AG08395 (cell line): ENCODE measurements at places on chromosomes 7 and 10.

- no peak for DNase-seq
These were observed 213.6 kb downstream of the KIF20B start for GRCh38 chr10:89915021-89915420.

GRCh38 chr7:127885843-127886242, 145.4 kb downstream of the LRRC4 start:
- peak; percentile 84 for DNase-seq

GRCh38 chr7:156579566-156579965, 61.0 kb upstream of the RNF32 start:
- DNase-seq, result no peak

- no peak for DNase-seq
These were observed 8.4 kb downstream of the RHEB start for GRCh38 chr7:151511270-151511669.

DNA sequence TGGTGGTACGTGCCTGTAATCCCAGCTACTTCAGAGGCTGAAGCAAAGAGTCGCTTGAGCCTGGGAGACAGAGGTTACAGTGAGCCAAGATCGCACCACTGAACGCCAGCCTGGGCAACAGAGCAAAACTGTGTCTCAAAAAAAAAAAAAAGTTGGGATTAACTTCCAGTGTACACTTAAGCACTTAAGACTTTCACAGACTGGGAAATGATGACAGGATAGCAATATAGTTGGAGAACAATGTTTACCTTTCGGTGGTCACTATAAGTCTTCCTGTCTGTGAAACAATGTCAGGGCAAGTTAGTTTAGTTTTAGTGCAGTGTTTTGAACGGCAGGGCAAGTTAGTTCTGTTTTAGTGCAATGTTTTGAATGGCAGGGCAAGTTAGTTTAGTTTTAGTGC, 130.2 kb downstream of the TPST1 start:
- no peak for DNase-seq

- DNase-seq, result no peak
These were observed 5.1 kb upstream of the PCGF6 start for GRCh38 chr10:103355906-103356599.

DNA sequence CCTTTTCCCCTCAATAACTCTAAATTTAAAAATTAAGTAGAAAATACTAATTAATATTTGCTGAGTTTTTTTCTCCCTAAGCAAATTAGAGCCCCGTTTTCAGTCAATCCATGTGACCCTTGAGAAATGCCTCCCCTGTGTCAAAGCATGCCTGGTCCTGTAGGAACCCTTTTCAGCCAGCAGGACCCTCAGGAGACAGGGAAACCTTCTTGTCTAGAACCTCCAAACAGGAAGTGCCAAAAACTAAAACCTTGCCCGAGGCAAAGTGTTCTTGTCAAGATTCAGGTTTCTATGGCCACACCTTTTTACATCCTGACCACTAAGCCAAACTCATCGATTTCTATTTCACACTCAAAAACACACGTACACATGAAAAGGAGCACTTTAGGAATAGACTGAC, 60.1 kb upstream of the NFE2L3 start:
- no peak for DNase-seq

- DNase-seq, result peak; percentile 71
These were observed 669 bp downstream of the PI4K2A start for GRCh38 chr10:97640868-97641811.

DNA sequence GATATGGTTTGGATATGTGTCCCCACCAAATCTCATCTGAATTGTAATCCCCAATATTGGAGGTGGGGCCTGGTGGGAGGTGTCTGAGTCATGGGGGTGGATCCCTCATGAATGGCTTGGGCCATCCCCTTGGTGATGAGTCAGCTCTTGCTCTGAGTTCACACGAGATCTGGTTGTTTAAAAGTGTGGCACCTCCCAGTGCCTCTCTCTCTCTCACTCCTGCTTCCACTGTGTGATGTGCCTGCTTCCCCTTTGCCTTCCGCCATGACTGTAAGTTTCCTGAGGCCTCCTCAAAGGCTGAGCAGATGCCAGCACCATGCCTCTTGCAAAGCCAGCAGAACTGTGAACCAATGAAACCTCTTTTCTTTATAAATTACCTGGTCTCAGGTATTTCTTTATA, 4.8 kb upstream of the GCK start:
- DNase-seq, result no peak

- DNase-seq, result peak; percentile 93
These were observed 119.8 kb downstream of the NKX6-2 start for GRCh38 chr10:132665946-132666704.

GRCh38 chr7:114148779-114149178, 230.0 kb upstream of the PPP1R3A start:
- no peak for DNase-seq

DNA sequence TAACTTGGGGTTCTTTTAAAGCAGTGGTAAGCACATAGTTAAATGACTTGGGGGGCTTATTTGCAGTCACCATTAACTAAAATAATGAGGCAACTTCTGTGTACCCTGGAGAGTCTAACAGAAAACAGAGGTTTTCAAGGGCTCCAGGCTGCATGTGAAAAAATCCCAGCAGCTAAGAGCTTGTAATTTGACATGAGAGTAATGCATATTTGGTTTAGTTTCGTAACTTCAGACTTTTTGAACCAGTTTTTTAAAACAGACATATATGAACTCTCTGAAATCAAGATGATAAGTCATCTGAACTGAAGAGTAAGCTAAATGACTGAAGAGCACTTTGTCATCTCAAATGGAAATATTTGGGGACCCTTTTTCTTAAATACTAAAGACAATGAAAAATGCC, 40.2 kb upstream of the IFRD1 start:
- no peak for DNase-seq

DNA sequence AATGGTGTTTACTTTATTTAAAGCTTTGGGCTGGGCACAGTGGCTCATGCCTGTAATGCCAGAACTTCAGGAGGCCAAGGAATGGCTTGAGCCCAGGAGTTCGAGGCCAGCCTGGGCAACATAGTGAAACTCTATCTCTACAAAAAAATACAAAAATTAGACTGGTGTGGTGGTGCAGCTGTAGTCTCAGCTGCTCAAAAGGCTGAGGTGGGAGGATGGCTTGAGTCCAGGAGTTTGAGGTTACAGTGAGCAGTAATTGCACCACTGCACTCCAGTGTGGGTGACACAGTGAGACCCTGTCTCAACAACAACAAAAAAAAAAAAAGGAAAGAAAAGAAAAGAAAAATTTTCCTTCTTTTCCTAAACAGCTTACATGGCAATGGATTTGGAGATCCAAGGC, 22.0 kb downstream of the SLC16A9 start:
- DNase-seq, result no peak

DNA sequence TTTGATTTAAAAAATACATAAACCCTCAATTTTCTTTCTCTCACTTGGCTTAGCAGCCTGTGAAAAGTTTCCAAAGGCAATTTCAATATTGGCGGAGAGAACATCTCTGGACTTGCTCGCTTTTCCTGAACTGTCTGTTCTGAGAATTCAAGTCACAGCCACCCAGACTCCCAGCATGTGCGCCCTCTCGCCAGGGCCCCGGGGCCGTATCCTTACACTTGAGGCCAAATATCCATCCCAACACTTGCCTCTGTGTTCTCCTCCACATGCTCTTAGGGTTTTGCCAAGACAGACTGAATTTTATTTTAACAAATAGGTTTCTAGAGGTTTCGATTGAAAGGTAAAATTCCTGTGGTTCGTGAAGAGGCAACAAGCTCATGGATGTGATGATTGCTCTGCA, 111.5 kb upstream of the GPR26 start:
- DNase-seq, result no peak

GRCh38 chr10:28082885-28083284, 84.0 kb upstream of the ODAD2 start:
- DNase-seq, result no peak

- no peak for DNase-seq
These were observed 11.9 kb downstream of the YKT6 start for GRCh38 chr7:44212581-44213184.

DNA sequence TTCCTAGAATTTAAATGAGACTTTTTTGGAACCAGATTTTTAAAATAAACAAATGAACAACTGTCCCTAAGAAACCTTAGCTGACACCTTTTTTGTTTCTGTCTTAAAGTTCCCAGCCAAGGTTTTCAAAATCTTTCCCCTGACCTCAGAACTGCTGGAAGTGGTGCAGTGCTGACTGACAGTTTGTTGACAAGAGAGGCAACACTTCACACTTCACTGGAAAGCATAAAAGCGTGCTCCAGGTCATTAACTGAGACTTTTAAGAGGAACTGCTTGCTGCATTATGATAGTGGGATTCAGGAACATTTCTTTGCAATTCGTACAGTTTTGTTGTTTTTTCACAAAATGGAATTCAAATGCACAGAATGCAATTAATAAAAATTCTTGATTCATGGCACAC, 36.2 kb downstream of the SYPL1 start:
- no peak for DNase-seq

DNA sequence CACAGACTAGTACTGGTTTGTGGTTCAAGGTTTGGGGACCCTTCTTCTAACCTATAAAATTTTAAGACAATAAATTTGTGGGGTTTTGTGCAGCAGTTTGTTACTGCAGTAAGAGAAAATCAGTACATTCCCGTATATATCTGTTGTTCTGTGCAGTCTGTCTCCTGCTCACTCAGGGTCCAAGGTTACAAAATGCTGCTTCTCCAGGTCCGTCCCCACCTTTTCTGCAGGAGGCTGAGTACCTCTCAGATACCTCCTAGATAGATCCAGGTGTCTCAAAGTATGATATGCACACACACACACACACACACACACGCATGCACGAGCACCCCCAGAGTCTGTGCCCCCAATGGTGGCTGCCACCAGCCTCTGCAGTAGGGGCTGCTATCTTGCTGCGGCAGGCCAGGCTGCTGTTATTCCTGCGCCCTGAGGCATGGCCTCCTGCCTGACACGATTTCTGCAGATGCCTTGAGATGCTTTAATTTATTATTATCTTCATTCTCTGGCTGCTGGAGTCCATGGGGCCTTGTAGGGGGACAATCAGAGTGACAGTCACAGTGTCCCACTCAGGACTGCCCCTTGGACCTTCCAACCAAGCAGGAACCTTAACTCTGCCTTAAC, 25.2 kb upstream of the ASL start:
- peak; percentile 3 for DNase-seq

GRCh38 chr7:155355745-155356144, 58.1 kb downstream of the INSIG1 start:
- DNase-seq, result no peak

DNA sequence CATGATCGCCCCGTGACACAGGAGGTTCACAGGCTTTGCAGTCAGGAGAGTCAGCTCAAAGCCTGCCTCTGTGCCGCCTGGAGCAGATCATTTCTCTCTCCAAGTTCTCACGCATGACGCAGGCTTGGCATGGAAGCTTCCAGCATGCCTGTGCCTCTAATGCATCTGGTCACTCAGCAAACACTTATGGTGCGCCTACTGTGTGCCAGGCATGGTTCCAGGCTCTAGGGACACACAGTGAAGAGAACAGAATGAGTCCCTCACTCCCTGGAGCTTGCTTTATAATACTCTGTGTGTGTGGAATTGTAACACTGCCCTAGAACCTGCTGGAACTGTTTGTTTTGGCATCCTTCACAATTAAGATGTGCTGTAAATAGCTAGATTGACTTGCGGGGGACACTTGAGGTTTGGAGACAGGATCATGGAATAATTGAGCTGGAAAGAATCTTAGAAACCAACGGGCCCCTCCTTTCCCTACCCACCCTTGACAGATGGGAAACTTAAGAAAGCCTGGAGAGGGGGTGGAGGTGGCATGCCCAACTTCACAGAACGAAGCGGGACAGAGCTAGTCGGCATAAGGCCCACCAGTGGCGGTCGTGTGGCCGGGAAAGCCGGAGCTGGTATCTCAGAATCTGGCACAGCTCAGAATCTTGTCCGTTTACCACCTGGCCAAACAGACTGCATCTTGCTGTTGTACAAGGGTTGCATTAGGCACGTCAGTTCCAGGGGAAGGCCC, 4.6 kb upstream of the MYH16 start:
- peak; percentile 26 for DNase-seq

GRCh38 chr10:121927318-121927840, 452 bp downstream of the ATE1 start:
- DNase-seq, result peak; percentile 50

DNA sequence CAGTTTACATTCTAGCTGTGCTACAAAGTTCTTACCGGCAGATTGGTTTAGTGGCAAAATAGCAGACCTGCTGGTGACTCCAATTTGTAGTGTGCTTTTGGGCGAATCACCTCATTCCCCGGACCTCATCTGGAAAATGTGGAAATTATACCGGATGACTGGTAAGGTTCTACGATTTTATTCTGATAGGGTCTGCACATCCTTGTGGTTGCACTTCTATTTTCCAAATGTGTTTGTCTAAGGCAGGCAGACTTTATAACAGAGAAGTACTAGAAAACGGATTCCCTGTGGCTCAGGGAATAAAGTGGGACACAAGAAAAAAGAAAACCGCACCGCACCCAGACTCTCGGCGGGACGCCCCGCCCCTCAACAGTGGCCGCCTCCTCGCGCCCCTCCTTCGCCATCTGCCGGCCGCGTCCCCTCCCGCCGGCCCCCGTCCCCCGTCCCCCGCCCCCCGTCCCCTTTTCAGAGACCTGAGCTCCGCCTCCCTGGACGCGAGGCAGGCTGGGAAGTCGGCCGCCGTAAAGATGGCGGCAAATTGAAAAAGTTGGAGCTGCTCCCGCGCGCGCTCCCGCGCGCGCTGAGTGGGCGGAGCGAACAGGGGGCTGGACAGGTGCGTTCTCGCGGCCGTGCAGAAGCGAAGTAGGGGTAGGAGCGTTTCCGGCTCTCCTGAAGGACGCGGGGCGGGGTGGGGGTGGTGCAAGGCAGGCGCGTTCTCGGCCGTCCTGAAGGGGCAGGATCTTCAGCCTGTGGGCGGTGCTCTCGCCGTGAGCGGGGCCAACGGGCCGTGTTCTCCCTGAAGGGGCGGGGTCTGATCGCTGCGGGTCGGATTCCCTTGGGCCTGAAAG, 532 bp upstream of the CCM2 start:
- DNase-seq, result peak; percentile 98

GRCh38 chr10:14003517-14004184, 327.1 kb downstream of the FRMD4A start:
- no peak for DNase-seq

DNA sequence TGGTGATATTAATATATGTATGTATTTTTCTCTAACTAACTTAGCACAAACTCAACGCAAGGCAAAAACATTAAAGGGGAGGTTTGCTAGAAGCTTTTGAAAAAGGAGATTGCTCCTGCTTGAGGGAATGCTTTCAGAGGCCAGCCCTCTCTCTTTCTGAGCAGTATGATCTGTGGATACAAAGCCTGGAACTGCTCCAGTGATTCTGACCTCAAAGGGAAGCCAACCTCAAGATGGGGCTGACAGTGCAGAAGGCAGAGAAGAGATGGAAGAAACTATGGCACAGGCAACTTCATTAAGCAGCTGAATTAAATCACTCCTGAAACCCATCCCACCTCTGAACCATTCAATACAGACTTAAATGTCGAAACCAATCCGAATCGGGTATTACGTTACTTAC, 102.4 kb downstream of the USP6NL start:
- no peak for DNase-seq

- no peak for DNase-seq
These were observed 122.3 kb upstream of the NEBL start for GRCh38 chr10:21019436-21019835.

DNA sequence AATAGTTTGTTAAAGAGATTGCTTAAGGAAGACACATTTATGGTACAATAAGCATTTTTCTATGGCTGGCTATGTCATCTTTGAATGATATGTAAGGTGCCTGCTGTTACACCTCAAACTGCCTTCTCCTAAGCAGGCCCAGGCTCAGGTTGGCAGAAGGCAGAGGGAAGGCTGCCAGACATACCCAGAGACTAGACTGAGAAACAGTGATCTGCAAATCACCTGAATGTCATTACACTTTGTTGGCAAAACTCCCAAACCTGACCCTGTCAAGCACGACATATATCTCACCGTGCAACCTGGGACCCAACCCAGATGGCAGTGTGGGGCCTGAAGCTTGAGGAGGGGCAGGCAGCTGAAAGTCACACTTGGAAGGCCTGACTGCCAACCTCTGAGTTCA, 136.6 kb upstream of the TARP start:
- DNase-seq, result no peak
